ENCODE measurements at places on chromosomes 5 and 9.

- no peak for DNase-seq
These were observed 12.8 kb upstream of the FBXL7 start for GRCh38 chr5:15487228-15487627.

DNA sequence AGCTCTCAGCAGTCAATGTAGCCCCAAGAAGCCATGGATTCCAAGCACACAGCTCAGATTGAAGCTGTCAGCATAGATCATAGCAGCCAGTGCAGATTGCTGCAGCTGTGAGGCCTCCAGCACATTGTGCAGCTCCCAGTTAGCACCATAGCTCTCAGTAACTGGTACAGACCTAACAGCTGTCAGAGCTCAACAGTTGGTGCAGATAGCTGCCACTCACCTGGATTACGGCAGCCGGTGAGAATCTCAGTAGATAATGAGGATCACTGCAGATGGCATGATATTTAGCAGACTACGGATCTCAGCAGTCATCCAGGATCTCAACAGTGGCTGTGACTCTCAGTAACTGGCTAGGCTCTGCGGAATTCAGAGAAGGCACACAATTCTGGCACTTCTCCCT, 500.4 kb downstream of the TUSC1 start:
- no peak for DNase-seq

GRCh38 chr5:123916345-123917121, 404.6 kb downstream of the CSNK1G3 start:
- peak; percentile 88 for DNase-seq

GRCh38 chr5:120160124-120160895, 303.8 kb upstream of the PRR16 start:
- DNase-seq = peak; percentile 48

GRCh38 chr5:171600741-171601265, 181.4 kb downstream of the FGF18 start:
- DNase-seq = no peak

GRCh38 chr5:115544043-115544435, 536 bp downstream of the FEM1C start:
- no peak for DNase-seq
